ENCODE measurements at places on chromosomes 1 and 21. TPM values are rescaled to one million over a fixed set of nuclear protein-coding genes. Genes with fewer than 3 reads are reported as not detected.
A peak's percentile ranks its signal among the peaks of the same experiment; 100 is the strongest.

Gene FALEC
- total RNA-seq, result not detected

Gene EPHA8
- not detected for total RNA-seq

Gene AADACL3
- not detected for total RNA-seq

DNA sequence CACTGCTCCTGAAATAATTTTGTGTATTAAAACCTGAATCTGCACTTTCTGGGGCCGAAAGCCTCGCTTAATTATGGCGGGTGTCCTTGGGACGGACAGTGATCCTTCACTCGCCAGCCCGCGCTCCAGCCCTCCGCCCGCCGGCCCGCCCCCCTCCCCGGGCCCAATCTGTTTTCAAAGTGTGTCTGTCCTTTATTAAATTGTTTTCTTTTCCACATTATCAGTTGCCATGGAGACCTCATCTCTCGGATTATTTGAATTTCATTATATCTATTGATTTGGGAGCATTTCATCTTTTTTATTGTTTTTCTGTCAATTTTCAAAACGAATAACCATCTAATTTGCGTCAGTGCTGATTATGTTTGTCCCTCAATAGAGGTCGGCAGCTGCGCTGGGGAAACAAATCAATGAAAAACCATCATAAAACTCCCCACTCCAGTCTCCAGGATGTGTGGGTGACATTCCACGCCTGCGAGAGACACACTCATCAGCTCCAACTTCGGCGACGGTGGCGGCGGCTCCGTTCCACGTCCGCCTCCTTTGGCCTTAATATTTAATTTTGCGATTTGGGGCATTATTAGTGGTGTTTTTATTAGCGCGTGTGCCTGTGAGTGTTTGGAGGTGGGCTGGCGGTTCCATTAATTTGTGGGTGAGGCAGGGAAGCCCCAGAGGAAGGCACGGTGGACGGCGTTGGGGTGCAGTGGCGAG, 123.9 kb downstream of the CASZ1 start:
- H3K36me3 ChIP-seq, result no peaks in the 10 kb centered on the region
- no peak overlapping the region for H3K27ac ChIP-seq
- DNase-seq, result no peak
- H3K27me3 ChIP-seq, result no peaks in the 10 kb centered on the region
- no peak overlapping the region for H3K4me3 ChIP-seq

GRCh38 chr1:55213151-55213884, 1.8 kb downstream of the USP24 start:
- H3K36me3 ChIP-seq, result peaks cover 13% of the 10 kb centered on the region
- no peak for DNase-seq
- H3K4me1 ChIP-seq, result peaks cover 71% of the 10 kb centered on the region

DNA sequence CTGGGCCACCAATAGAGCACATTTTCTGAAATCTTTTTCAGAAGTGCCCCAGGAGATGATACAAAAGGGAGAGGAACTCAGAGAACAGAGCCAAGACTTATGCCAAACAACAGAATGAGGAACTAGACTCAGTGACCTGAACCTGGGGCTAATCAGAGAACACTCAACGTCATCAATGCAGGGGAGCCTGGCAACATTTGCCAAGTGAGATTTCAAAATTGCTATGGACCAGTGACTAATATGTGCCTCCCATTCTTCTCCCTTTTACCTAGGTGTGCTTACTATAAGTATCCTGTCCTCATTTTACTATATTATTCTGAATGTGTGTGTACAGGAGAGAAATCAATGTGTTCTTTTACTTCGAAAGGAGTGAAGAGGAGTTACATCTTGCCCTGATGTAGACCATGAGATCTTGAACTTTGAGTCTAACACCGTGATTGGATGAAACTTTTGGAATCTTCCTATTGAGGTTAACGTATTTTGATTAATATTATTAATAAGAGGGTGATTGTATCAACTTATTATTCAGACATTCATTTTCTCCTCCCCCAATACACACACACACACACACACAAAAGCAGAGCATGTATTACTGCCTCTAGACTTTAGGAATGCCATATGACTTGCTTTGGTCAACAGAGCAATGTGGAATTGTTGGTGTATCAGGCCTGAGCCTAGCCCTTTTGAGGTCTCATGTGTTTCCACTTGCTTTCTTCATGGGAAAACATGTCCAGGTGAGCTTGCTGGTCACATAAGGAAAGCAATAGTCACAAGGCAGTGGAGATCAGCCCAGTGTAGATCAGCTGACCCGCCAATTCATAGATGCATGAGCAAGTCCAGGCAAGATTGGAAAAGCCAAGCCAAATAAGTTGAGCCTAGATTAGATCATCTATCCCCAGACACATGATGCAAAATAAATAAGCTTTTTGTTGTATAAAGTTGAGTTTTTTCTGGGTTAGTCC, 80.3 kb upstream of the ETS2 start:
- no peak for DNase-seq
- peaks cover 9% of the 10 kb centered on the region for H3K27me3 ChIP-seq
- H3K4me3 ChIP-seq, result no peak overlapping the region
- no peak overlapping the region for H3K27ac ChIP-seq

DNA sequence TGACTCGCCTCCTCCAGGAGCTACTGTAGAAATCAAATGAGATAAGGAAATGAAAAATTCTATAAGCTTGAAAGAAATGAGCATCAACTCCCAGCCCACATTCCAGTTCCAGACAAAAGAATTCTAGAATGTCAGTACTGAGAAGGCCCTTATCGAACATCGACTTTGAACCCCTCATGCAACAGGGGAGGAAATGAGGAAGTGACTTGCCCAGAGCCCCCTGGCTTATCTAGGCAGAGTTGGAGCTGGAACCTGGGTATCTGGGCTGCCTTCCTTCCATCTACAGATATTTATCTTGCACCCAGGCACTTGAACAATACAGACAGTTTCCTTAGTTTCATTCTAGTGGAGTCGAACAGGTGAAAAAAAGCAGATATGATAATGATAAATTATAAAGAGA, 22.3 kb downstream of the MECR start:
- H3K36me3 ChIP-seq, result peaks cover 5% of the 10 kb centered on the region
- H3K27ac ChIP-seq, result no peak overlapping the region
- H3K4me1 ChIP-seq, result no peaks in the 10 kb centered on the region
- no peaks in the 10 kb centered on the region for H3K27me3 ChIP-seq
- no peak overlapping the region for H3K4me3 ChIP-seq

DNA sequence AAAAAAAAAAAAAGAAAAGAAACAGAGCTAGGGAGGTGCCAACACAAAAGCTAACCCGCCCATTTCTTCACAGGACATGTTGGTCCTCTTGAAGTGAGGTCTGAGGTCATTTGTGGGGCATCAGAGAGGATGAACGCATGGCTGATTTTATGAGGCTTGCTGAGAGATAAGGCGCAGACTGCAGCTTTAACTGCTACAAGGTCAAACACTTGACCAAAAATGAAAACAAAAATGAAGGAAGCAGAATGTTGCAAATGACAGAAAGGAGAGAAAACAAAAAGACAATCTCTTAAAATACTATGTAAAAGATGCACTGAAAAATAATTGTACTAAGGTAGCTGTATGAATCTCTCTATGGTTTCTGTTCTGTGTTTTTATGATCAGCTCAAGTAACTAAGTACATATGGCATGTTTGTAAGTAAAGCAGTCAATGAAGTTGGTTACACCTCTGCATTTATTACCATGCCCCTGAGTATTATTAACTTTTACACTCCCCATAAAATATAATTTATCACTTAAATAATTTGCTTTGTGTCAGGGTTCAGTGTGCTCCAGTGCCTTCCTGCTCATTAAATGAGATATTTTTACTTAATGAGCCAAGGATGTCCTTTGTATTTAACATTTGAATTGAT, 249.1 kb upstream of the NR5A2 start:
- H3K27me3 ChIP-seq, result peaks cover 2% of the 10 kb centered on the region
- H3K36me3 ChIP-seq, result no peaks in the 10 kb centered on the region
- no peaks in the 10 kb centered on the region for H3K4me1 ChIP-seq
- H3K4me3 ChIP-seq, result no peak overlapping the region
- DNase-seq, result no peak
- H3K27ac ChIP-seq, result no peak overlapping the region

GRCh38 chr1:41687007-41687406, 202.5 kb upstream of the EDN2 start:
- H3K36me3 ChIP-seq, result peaks cover 11% of the 10 kb centered on the region
- DNase-seq, result no peak
- H3K4me3 ChIP-seq, result no peak overlapping the region
- H3K4me1 ChIP-seq, result peaks cover 88% of the 10 kb centered on the region
- H3K27ac ChIP-seq, result peak overlapping the region; percentile 17

DNA sequence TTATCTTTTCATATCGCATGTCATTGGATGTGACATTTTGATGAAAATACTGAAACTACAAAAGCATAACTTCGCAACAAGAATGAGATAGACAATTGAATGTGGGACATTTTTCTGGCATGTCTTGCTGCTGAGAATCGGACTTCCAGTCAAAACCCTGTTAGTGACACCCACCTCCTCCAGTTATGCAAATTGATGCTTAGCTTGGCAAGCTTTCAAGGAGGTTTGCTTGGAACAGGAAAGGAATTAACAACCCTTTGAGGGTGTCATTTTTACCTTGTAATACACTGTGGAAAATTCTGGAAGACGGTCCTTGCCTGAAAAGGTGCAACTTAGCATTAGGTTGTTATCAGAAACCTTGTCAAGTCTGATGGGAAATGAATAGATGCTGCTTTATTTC, 38.8 kb upstream of the FAM3B start:
- no peaks in the 10 kb centered on the region for H3K36me3 ChIP-seq
- H3K4me3 ChIP-seq, result no peak overlapping the region
- peaks cover 16% of the 10 kb centered on the region for H3K27me3 ChIP-seq
- DNase-seq, result no peak
